ENCODE measurements at places on chromosomes 3 and 15.

DNA sequence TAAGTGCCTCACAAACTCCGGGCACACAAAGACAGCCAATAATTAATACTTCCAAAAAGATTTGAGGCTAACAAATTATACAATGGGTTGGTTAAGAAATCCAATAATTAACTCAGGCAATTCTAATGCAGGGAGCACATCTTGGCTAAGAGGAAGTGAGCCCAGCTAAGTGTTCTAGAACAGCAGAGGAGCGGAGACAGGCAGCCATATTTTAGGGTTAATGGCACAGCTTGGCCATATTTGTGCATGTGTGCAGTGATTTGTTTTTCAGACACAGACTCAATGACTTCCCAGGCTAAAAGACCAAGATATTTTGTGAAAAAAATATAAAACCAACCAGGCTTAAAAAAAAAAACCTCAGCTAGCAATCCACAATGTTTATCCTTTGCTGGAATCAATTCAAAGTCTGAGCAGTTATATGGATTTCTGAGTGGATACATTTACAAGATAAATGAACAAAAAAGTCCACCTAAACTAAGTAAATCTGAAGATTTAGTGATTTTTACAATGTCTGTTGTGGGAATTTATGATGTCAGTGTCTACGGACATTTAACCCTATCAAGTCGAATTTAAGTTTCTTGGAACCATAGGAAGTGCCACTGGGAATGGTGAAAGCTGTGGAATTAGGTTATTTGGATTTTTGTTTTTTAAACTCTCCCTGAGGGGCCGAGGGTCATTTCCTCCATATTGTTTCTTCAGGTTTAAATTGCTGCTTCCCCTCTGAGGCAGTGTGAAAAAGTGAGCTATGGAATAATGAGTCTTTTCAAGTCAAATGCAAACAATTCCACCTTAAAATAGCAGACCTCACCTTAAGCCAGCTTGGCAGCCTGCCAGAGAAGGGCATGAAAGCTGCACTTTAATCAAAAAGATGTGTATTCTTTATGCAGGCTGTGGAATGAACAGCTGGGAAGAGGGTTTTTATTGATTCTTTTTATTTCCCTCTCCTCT lies 413.7 kb upstream of the TBL1XR1 start:
- no peak for DNase-seq

DNA sequence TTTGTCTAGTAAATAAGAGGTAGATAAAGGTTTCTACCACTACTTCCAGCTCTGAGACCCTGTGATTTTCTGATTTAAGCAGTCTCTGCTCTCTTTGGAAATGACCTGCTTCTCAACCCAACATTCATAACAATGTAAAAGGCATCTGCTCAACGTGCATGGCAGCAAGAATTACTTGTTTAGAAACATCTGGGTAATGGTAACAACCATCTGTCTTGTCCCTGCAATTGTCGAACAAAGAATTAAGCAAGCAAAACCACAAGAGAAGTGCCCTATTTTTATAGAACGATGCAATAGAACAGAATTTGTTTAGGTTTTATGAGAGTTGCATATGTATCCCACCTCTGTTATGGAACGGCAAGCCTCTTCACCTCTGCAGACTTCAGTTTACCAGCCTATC lies 7.1 kb upstream of the FSIP1 start:
- DNase-seq: no peak

DNA sequence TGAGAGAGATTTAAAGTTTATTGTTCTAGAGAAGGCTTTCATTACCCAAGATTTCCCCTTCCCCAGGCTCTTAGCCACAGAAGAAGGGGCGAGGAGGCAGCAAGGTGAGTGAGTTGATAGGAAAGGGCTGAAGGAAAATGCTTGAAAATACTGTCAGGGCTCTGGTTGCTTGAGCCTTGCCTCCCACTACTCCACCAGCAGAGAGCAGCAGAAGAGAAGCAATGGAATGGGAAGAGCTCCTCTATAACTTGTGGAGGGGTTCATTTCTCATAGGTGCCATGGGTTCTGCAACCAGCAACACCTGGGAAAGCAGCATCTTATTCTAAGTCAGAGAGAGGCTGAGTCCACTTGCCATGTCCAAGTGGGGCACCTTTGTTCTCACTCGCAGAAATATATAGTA lies 184.0 kb upstream of the CNTN6 start:
- DNase-seq: no peak

GRCh38 chr15:69114331-69114928 lies 46.0 kb upstream of the GLCE start:
- no peak for DNase-seq

DNA sequence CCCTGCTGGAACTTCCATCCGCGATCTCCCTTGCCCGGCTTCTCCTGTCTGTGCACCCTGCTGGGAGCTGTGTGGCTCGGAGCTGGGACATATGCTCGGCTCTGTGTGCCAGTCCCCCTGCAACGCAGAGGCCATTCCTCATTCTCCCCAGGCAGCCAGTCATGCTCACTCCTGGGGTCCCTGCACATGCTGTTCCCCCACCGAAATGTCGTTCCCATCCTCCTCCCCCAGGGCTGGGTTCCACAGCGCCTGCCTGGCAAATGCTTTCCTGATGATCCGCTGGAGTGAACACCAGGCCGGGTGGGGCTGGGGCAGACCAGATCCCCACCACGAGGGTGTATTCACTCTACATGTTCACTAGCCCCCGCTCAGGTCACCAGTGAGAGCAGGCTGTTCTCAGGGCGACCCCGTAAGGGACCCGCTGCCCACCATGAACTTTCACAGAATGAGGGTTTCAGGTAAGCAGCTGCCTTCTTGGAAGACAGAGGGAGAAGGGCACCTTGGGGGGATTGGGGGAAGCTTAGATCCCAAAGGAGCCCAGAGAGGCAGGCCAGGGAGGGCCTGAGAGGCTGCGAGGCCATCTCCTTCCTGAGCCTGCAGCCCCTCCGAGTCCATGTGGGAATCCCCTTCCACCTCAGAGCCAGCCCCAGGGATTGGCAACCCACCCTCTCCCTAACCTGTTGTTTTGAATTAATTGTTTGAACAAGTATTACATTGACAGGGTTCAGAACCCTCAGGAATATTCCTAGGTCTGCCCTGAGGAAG lies 88.7 kb upstream of the IQSEC1 start:
- DNase-seq: no peak

GRCh38 chr3:183879243-183879642 lies 5.4 kb downstream of the PARL start:
- DNase-seq: no peak
